ENCODE measurements at places on chromosomes 2 and 18. TPM values are rescaled to one million over a fixed set of nuclear protein-coding genes. Genes with fewer than 3 reads are reported as not detected.

DNA sequence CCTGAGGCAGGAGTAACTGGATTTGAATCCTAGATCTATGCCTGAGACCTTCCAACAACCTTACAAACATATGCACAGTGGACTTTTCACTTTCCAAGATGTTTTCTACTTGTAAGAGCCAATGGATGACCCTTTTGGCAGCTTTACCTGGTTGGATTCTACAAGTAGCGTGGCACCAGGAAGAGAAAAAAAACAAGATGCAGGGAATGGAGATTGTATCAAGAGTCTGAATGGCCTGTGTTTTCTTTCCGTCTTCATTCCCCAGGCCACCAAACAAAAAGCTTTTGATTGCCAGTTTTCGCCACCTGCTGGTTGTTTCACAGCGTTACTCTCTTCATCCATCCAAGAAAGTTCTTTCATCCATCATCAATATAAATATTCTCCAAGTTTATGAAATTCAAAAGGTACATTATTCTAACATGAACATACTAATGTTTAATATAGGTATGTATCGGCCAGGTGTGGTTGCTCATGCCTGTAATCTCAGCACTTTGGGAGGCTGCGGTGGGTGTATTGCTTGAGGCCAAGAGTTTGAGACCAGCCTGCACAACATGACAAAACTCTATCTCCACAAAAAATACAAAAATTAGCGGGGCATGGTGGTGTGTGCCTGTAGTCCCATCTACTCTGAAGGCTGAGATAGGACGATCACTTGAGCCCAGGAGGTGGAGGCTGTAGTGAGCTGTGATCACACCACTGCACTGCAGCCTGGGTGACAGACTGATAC is 3.5 kb upstream of the BCL2 start:
- peak; percentile 52 for DNase-seq
- H3K36me3 ChIP-seq = no peaks in the 10 kb centered on the region
- peaks cover 5% of the 10 kb centered on the region for H3K27me3 ChIP-seq
- peak overlapping the region; percentile 39 for H3K27ac ChIP-seq

DNA sequence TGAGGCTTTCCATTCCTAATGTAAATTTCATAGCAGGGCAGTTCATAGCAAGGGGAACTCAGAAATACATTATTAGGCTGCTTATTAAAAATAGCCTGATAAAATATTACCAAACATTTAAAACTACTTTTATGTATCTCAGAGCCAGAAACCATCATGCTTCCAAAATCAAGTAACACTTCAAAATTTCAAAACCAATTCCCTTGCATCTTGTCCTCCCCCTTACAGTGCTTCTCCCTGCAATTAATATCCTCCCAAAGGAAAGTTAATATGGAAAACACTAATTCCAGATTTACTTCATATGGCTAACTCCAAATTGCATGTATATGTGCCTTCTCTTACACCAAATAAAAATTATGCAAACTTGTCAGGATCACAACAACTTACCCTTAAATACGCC is 6.6 kb downstream of the PLEKHH2 start:
- no peaks in the 10 kb centered on the region for H3K4me1 ChIP-seq
- no peak overlapping the region for H3K27ac ChIP-seq
- no peak overlapping the region for H3K4me3 ChIP-seq
- no peak for DNase-seq

DNA sequence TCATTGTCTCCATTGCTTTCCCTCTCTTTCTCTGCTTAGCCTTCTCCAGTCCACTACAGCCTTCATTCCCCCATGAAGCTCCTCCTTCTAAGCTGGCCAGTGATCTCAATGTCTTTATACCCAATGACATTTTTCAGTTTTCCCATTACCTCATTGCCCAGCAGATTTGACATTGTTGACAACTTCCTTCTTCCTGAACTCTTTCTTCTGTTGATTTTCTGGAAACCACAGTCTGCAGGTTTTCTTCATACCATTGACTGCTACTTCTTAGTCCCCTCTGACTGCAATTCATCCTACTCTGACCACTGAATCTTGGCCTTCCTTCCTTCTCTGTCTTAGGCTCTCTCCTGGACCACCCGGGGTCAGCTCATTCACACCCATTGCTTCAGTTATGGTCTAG is 22.9 kb upstream of the SPP2 start:
- peaks cover 7% of the 10 kb centered on the region for H3K27me3 ChIP-seq
- peaks cover 9% of the 10 kb centered on the region for H3K36me3 ChIP-seq
- no peak overlapping the region for H3K4me3 ChIP-seq
- no peak for DNase-seq

DNA sequence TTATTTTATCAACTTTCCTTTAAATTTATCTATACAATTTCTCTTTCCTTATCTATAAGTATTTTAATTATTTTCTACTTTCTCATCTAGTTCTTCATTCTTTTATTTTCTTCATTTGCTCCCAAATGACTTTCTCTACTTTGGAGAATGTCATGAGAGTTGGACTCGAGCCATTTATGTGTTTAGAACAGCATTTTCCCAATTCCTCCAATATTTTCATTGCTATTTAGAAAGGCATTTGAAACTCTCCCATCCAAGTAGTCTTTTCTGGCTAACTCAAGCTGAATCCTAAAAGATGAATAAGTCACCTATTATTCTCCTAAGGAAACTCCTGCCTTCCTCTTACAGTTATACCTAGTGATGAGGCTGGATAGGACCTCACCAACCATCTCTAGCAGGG is 15.8 kb upstream of the FEZ2 start:
- no peaks in the 10 kb centered on the region for H3K27me3 ChIP-seq
- peak overlapping the region; percentile 20 for H3K27ac ChIP-seq
- peaks cover 47% of the 10 kb centered on the region for H3K4me1 ChIP-seq
- H3K36me3 ChIP-seq = no peaks in the 10 kb centered on the region
- DNase-seq = peak; percentile 10

- H3K27me3 ChIP-seq = no peaks in the 10 kb centered on the region
- H3K4me3 ChIP-seq = no peak overlapping the region
- DNase-seq = no peak
- H3K36me3 ChIP-seq = peaks cover 31% of the 10 kb centered on the region
These were observed 31.0 kb downstream of the RALB start for GRCh38 chr2:120283649-120284048.

DNA sequence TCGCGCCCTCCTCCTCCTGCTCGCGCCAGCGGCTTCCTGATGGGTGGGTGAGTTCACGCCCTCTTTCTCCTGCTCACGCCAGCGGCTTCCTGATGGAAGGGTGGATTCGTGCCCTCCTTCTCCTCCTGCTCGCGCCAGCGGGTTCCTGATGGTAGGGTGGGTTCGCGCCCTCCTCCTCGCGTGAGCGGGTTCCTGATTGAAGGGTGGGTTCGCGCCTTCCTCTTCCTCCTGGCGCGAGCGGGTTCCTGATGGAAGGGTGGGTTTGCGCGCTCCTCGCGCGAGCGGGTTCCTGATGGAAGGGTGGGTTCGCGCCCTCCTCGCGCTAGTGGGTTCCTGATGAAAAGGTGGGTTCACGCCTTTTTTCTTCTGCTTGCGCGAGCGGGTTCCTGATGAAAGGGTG is 62.0 kb upstream of the MGAT5 start:
- DNase-seq = no peak
- H3K27ac ChIP-seq = no peak overlapping the region

DNA sequence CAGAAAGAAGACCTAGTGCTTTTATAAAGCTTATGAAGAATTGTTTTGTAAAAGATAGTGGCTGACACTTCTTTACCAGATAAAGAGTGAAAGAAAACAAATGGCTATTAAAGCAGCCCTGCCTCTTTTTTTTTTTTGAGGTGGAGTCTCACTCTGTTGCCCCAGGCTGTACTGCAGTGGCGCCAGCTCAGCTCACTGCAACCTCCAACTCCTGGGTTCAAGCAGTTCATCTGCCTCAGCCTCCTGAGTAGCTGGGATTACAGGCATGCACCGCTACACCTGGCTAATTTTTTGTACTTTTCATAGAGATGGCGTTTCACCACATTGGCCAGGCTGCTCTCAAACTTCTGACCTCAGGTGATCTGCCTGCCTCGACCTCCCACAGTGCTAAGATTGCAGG is 12.9 kb downstream of the ARPC2 start:
- H3K27ac ChIP-seq = peak overlapping the region; percentile 54
- DNase-seq = peak; percentile 32
- H3K27me3 ChIP-seq = peaks cover 2% of the 10 kb centered on the region
- peak overlapping the region; percentile 36 for H3K4me3 ChIP-seq

DNA sequence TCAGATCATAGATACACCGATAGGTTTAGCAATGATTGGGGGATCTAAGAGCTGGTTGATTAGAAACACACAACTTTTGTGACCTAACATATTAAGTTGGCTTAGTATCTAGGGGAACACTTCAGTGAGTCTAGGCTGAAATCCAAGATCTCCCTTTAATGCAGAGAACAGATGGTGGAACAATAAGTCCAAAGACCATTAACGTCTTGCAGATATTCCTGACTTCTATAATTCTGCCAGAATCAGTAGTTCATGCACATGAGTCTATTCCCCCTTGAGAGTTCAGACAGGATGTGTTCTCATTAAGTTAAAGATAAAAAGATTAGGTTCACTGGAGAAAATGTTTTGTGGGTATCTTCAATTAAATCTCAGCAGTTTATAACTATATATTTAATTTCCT is 506.5 kb downstream of the TSN start:
- no peak for DNase-seq
- no peak overlapping the region for H3K4me3 ChIP-seq
- H3K27ac ChIP-seq = no peak overlapping the region
- no peaks in the 10 kb centered on the region for H3K27me3 ChIP-seq
- no peaks in the 10 kb centered on the region for H3K4me1 ChIP-seq

GRCh38 chr2:126448611-126449010 is 207.3 kb upstream of the GYPC start:
- H3K4me1 ChIP-seq = no peaks in the 10 kb centered on the region
- no peak overlapping the region for H3K27ac ChIP-seq
- no peak for DNase-seq

GRCh38 chr2:13597176-13597575 is 880.4 kb downstream of the TRIB2 start:
- DNase-seq = no peak
- no peak overlapping the region for H3K4me3 ChIP-seq
- H3K27me3 ChIP-seq = no peaks in the 10 kb centered on the region
- no peak overlapping the region for H3K27ac ChIP-seq
- no peaks in the 10 kb centered on the region for H3K36me3 ChIP-seq
- no peaks in the 10 kb centered on the region for H3K4me1 ChIP-seq

GRCh38 chr2:70830366-70830765 is 5.2 kb downstream of the CD207 start:
- DNase-seq = no peak
- no peaks in the 10 kb centered on the region for H3K36me3 ChIP-seq
- H3K4me3 ChIP-seq = no peak overlapping the region
- H3K27ac ChIP-seq = no peak overlapping the region
- H3K27me3 ChIP-seq = peaks cover 25% of the 10 kb centered on the region

DNA sequence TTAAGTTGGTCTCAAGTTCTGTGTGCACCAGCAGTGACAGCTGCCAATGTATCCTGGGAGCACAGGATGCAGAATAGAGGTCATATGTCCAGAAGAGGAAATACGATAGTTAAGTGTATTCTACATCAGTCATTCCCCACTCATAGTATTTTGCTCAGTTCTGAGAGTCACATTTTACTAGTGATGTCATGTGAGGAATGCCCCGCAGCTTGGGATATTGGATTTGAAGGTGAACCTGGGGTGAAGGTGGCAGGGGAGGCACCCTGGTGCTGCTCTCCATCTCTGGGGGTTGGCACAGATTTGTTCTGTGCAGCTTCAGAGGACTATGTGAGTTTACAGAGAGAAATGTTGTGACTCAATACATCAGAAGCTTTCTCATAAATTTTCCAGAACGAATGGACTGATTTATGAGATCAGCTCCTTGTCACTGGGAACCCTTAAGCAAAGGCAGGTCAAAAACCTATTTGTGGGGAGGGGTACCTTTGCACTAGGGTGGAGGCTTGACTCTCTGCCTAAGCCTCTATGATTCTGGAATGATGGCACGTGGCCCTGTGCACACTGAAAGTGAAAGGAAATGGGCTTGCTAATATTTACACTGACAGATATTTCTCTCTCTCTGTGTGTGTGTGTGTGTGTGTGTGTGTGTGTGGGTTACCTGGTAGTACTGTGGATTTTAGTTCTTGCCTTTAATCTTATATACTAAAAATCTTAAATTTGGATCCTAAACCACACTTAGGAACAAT is 95.9 kb downstream of the NEB start:
- H3K36me3 ChIP-seq = no peaks in the 10 kb centered on the region
- DNase-seq = no peak
- H3K27ac ChIP-seq = no peak overlapping the region
- peak overlapping the region; percentile 72 for H3K4me3 ChIP-seq
- H3K27me3 ChIP-seq = peaks cover 5% of the 10 kb centered on the region

The POTEC gene
- total RNA-seq = not detected

The PMAIP1 gene
- 5.8 TPM for total RNA-seq

The CAVIN2 gene
- 3.9 TPM for total RNA-seq

The PPP1R1C gene
- total RNA-seq = not detected

The FOXI3 gene
- not detected for total RNA-seq

The LRRC30 gene
- not detected for total RNA-seq

The RAB6C gene
- not detected for total RNA-seq

The RAB12 gene
- 36.5 TPM for total RNA-seq

The HOXD10 gene
- total RNA-seq = 10.0 TPM

The TTR gene
- not detected for total RNA-seq

All from HFFc6 (cell line).